ENCODE measurements at places on chromosomes 3 and 15.

DNA sequence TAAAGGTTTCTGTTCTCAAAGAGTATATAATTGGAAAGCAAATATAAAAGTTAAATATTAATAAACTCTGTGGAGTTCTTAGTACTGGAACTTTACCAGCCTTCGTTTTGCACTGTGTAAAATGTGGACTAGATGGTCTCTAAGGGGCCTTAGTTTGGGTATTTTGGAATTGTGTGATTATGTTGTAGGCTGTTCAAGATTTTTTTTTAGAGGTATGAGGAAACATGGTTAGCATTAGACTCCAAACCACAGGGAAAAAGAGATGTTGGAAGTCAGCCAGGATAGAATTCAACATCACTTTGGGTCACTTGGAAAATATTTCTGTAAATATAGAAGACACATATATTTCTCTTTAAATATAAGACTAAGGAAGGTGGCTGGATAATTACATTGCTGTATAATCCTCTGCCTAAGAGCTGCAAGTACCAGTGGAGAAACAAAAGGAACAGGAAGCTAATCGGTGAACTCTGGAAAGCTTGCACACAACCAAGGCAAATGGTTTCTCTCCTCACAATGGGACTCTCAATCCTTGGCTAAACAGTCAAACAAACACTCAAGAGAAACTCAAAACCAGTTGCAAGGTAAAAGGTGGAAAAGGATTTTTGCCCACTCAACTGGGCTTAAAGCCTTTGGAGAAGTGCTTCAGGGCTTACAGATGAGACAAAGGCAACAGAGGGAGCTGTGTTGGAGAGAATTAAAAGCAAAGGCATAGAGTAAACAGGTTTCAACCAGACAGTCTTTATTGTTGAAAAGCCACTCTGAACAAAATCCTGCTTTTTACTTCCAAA lies 141.7 kb downstream of the NR1D2 start:
- DNase-seq: no peak

DNA sequence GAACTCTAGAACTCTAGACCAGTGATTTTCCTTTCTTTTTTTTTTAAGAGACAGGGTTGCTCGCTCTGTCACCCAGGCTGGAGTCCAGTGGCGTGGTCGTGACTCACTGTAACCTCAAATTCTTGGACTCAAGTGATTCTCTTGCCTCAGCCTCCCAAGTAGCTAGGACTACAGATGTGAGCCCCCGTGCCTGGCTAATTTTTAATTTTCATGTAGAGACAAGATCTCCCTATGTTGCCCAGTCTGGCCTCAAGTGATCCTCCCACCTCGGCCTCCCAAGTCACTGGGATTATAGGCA lies 359.6 kb downstream of the SHQ1 start:
- no peak for DNase-seq

DNA sequence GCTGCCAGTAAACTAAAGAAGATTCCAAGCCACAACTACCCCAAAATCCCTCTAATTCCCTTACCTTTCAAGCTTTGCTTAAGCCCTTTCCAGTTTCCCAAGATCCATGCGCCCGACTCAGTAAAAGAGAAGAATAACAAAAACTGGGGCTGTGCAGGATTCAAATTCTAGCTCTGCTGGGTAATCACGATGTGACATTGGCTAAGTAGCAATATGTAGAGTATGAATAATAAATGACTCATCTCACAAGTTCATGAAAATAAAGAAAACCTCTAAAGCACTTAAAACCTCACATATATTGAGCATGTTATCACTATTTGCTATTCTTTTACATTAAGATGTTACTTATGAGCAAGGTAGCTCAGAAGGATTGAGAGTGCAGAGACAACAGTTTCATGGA lies 522.2 kb upstream of the ZNF717 start:
- DNase-seq: no peak

DNA sequence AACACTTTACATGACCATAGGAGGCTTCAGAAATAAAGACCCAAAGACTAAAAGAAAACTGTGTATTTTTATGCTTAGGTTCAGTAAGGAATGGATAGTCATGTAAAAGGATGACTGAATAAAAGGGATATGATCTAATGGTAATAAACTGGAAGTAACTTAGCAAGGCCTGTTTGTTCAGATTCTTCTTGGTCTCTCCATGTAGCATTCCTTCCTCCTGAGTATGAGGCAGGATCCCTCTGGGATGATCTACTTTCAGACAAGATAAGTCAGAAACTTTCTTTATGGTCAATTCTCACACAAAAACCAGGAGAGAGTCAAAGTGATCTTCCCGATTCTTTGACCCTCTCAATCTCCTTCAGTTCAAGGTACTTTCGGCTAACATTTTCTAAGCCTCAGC lies 340.8 kb upstream of the DCBLD2 start:
- no peak for DNase-seq

GRCh38 chr3:123405936-123406510 lies 42.9 kb downstream of the ADCY5 start:
- DNase-seq: no peak

GRCh38 chr3:121073011-121073410 lies 165.0 kb downstream of the STXBP5L start:
- no peak for DNase-seq

GRCh38 chr3:74642876-74643275 lies 28.4 kb upstream of the CNTN3 start:
- DNase-seq: no peak

GRCh38 chr3:134598763-134599545 lies 51.9 kb downstream of the KY start:
- no peak for DNase-seq
